ENCODE measurements at places on chromosomes 3 and 15.

- DNase-seq, result no peak
Measured at GRCh38 chr3:141389703-141390102, 21.4 kb downstream of the ZBTB38 start.

DNA sequence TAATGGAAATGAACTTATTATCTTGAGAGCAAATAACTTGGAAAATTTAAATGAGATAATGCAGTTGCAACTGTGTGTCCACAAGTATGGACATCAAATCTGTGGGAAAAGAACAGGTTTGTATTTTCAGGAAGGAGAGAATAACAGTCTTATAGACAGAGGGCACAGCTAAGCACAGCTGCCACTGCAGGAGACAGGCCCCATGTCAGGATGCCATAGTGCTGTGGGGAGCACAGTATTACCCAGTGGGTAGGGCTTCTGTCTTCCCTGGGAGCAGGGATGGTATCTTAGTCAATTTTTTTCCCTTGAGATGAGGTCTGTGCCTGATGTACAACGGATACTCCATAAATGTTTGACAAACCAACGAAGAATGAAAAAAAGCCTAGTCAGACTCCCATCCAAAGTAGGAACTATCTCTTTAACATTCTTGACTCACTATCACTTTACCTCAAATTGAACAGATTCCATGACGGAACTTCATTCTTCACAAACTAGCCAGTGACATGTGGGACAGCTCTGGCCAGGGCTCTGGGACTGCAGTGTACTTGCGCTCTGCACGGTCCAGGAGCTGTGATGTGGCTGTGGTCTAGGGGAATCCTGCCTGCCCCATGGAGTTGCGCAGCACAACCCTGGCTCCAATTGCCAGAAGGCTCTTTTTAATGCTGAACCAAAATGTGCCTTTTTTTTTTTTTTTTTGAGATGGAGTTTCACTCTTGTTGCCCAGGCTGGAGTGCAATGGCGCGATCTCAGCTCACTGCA is 48.3 kb downstream of the PARP14 start:
- DNase-seq, result no peak

GRCh38 chr3:5188419-5189221 is 1.1 kb downstream of the EDEM1 start:
- DNase-seq, result no peak

DNA sequence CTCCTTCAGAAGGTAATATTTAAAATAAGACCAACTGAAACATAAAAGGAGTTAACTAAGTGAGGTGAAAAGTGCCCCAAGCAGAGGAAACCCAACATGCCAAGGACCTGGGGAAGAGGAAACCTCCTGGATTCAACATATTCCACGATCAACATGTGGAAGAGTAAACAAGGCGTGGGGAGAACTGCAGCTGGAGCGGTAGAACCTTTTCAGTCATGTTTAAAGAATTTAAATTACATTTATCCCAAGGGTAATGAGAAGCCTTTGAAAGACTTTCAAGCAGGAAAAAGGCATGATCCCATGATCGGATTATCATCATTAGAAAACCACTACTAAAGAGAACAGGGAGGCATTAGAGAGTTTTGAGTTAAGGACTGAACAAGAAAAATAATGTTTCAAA is 330.7 kb downstream of the FHIT start:
- DNase-seq, result no peak

DNA sequence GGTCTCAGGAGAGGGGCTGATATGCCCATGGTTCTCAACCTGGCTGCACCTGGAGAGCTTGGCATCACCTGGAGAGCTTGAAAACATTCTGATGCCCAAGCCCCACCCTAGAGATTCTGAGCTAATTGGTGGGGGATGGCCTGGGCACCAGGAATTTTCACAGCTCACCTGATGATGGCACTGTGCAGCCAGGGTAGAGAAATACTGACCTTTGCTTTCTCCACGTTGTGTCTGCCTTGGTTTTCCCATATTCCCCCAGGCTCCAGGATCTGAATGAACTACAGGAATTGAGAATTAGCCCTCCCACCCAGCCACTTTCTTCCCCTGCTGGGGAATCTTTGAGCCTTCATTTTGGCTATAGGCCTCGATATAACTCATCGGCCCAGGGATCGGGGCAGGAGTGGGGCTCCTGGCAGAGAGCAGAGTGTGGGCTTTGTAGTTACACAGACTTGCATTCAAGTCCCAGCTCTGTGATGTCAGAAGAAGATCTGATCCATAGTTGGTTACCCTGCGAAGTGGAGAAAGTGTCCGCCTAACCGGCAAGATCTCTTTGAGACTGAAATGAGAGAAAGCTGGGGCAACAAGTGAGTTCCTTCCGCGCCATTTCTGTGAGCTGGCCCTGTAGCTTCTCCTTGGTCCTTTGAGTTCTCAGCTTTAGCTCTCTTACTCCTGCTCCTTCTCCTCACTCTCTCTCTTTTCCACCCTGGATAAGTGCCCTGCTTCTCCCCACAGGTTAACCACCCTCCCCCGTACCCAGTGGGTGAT is 33.1 kb upstream of the UBE2Q2 start:
- no peak for DNase-seq

- no peak for DNase-seq
Measured at GRCh38 chr15:82040390-82040789, 5.4 kb downstream of the MEX3B start.

Data from stimulated activated CD4-positive, alpha-beta T cell treated with anti-CD3 and anti-CD28 coated beads, Interleukin-1b, Interleukin-23, amount 100 ng/mL, for 24 hours (primary cell).